ENCODE measurements at places on chromosomes 2 and 18.

- DNase-seq, result no peak
Observed at GRCh38 chr2:167480232-167480985, 592.1 kb downstream of the XIRP2 start.

DNA sequence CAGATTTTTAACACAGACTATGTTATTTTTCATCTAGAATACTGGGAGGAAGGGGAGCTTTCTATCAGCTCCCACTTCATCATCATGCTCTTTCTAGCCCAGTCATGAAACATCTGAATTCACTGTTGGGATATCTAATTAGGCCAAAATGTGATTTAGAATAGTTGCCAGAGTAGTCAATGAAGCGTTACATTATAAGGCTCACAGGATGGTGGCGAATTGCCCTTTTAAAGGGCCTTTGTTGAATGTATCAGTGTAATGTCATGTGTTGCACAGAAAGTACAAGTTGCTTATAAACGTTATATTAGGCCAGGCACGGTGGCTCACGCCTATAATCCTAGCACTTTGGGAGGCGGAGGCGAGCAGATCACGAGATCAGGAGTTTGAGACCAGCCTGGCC lies 45.6 kb downstream of the PDE1A start:
- no peak for DNase-seq

GRCh38 chr2:157056200-157056676 lies 201.3 kb upstream of the GALNT5 start:
- DNase-seq, result no peak

GRCh38 chr18:73551211-73551610 lies 596.4 kb downstream of the FBXO15 start:
- no peak for DNase-seq

DNA sequence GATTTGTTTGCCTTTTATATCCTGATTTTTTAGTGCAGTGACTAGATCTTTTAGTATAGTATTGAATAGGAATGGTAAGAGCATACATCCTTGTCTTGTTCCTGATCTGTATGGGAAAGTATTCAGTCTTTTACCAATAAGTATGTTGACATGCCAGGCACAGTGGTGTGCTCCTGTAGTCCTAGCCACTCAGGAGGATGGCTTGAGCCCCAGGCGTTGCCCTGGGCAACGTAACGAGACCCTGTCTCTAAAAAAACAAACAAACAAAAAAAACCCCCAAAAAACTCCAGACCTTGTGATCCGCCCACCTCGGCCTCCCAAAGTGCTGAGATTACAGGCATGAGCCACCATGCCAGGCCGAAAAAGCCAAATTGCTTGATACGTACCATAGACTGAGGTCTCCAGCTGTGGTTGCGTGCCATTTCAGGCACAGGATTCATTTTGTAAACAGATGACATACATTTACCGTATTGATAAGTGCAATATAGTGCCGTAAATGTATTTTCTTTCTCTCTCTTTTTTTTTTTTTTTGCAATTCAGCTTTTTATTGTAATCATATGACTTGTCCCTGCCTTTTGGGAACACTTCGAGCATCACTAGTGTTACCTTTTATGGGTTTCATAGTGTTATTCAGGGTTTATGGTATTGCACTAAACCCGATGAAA lies 18.5 kb downstream of the BIRC6 start:
- DNase-seq, result no peak

DNA sequence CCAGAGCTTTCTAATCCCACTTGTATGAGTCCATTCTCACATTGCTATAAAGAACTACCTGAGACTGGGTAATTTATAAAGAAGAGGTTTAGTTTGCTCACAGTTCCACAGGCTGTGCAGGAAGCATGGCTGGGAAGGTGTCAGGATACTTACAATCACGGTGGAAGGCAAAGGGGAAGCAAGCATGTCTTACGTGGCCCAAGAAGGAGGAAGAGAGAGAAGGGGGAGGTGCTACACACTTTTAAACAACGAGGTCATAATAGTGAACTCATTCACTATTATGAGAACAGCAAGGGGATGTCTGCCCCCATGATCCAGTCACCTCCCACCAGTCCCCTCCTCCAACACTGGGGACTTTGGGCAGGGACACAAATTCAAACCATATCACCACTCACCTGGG lies 67.8 kb downstream of the TTC32 start:
- DNase-seq, result no peak

GRCh38 chr2:96703021-96703751 lies 36.7 kb downstream of the LMAN2L start:
- no peak for DNase-seq

DNA sequence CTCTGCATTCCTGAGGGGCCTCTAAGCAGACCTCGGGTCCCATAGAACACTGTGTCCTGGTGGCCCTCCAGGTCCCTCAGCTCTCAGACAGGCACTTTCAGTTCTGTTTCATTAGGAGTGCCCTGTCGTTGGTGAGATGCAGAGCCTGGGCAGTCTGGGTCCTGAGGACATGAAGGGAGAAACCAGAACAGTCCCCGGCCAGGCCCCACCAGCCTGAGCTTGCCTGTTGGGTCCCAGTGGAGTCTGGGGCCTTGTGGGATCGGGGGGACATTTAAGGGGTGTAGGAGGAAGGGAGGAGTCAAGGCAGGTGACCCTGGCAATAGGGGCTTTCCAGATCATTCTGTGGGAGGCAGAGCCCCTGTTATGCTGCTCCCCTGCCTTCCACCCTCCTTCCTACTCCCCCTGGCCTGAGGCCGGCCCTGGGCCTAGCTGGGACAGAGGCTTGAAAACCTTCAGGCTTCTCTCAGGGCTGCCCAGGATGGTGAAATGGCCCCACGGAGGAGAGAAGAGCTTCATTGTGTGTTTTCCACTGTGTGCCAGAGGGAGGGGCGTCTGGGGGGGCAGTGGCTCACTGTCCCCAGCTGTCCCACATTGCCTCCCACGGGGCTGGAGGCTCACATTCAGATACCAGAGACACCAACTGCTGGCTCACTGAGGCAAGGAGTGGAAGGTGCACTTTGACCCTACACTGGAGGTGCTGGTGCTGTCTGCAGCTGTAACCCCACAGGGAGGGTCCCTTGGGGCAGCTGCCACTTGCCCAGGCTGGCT lies 26.6 kb upstream of the CATIP start:
- DNase-seq, result no peak
